ENCODE measurements at places on chromosomes 2 and 18. TPM values are rescaled to one million over a fixed set of nuclear protein-coding genes. Genes with fewer than 3 reads are reported as not detected.

DNA sequence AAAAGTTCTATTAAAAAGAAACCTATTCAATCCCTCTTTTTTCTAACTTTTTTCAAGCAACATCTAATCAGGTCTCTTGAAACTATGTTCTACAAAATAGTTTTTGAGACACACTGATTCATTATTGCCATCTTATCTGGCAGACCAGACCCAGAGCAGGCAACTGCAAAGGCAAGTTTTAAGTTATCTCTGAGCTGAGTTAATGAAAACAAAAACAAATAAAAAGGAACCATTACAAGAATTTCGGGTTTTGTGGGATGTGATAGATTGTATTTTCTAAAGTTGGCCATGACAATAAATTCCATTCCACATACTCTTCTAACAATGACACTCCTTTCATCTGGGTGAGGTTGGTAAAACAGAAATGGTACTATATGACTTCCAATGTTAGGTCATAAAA, 15.2 kb upstream of the TWSG1 start:
- H3K4me1 ChIP-seq: no peaks in the 10 kb centered on the region
- H3K4me3 ChIP-seq: no peak overlapping the region
- H3K27me3 ChIP-seq: no peaks in the 10 kb centered on the region
- no peak overlapping the region for H3K27ac ChIP-seq

NPHP1 gene
- 8.5 TPM for total RNA-seq

UGT1A5 gene
- not detected for total RNA-seq

DNA sequence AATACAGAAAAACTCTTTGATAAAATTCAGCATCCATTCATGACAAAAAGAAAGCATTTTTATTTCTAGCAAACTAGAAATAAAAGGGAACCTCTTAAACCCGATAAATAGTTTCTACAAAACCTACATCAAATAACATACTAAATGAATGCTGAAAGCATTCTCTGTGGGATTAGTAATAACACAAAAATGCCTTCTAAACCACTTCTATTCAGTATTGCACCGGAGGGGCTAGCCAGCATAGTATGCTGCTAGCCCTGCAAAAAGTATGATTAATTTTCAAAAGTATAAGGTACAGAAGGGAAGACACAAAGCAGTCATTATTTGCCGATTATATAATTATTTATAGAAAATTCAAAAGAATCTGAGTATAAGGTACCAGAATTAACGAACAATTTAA, 145.2 kb downstream of the DTNB start:
- no peak overlapping the region for H3K27ac ChIP-seq
- peaks cover 3% of the 10 kb centered on the region for H3K36me3 ChIP-seq

- peaks cover 7% of the 10 kb centered on the region for H3K4me1 ChIP-seq
- H3K36me3 ChIP-seq: no peaks in the 10 kb centered on the region
- H3K4me3 ChIP-seq: no peak overlapping the region
- no peak overlapping the region for H3K27ac ChIP-seq
These were observed 230.2 kb downstream of the CDCA7 start for GRCh38 chr2:173584676-173585458.
